ENCODE measurements at places on chromosomes 3 and 15.

GRCh38 chr3:109559389-109559788, 222.0 kb upstream of the DPPA4 start:
- DNase-seq = no peak

DNA sequence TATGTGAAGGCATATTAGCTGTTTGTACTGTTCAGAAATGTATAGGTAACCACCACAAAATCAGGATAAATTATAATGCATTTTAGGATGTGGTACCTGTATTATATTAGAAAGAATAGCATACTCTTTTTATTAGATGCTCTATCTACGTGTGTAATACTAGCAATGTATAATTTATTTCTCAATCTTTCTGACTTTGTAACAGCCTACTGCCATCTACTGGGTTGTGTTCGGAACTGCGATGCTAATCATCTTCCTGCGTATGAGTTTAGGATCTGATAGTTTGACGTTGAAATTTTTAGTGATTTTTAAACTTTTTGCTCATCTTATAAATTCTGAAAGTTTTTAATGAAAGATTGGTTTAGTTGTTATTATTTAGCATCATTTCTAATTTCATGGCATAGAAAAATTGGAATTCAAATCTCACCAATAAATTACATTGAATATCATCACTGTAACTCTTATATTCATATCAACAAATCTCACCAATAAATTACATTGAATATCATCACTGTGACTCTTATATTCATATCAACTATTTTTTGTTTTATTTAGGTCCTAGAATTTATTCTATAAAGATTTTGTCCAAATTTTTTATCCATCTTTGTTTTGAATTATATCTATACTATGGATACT, 322.7 kb upstream of the ZNF717 start:
- no peak for DNase-seq

DNA sequence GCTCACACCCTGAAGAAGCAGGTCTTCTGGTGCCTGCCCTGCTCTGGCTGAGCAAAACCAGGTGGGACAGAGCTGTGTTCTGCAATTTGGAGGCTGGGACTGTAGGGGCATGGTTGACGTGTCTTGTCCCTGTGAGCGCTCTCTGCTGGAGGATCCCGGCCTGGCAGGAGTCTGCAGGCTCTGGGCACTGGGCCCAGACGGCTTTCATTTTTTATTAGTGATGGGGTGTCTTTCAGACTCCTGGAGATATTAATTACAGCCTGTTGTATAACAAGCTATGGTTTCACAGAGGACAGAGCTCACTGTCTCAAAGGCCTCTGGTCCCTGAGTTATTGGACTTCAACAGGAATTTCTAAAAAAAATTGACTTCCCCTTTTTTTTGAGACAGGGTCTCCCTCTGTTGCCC, 29.5 kb upstream of the ZNF710 start:
- no peak for DNase-seq

DNA sequence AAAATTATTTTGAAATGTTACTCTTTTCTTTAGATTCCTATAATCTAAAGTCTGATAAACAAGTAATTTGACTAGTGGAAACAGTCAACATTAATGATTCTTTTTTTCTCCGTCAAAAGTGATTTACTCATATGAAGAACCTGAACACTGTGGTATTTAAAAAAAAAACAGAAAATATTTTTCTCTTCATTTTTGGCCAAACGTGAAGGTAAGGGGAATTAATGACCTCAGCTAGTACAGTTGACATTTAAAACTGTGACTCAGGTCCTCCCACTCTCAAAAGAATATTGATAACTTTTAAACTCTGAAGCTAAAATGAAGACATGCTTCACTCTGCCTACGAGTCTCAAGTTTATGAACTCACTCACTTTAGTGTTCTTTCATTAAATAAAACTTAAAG, 34.5 kb downstream of the TIGIT start:
- DNase-seq = no peak

DNA sequence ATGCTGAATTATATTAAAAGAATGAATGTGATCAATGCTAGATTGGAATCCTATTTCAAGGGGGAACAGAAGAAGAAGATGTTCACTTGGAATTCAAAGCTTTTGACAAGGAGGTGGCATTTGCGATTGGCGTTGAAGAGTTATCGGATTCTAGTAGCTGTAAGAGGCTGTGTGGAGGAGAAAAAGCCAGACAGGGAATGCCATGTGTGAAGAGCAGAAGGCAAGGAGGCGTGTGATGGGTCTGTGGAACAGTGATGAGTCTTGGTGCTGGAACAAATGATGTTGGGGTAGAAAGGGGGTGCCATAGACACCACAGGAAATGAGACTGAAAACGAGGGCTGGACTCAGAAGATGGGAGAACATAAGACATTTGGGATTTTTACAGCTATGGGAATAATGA, 30.5 kb upstream of the ATP10A start:
- no peak for DNase-seq

DNA sequence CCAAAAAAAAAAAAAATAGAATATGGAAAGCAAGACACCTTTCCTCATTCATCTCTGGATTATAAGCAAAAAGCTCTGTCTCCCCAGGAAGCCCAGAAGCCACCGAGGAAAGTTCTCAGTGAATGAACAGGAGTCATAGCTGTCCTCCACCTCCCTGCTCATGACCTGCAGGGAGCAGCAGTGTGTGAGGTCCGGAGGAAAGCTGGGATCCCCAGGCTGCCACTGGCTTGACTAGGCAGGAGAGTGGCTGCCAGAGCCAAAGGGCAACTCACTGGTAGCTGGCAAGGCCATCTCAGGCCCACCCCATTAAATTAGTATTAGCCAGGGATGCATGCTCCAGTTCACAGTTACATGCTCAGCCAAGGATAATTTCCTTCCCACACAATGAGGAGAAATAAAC, 191.6 kb upstream of the STT3B start:
- no peak for DNase-seq

GRCh38 chr3:9066141-9066540, 102.9 kb upstream of the RAD18 start:
- DNase-seq = no peak

- no peak for DNase-seq
Observed at GRCh38 chr3:88691081-88691480, 416.3 kb upstream of the EPHA3 start.

DNA sequence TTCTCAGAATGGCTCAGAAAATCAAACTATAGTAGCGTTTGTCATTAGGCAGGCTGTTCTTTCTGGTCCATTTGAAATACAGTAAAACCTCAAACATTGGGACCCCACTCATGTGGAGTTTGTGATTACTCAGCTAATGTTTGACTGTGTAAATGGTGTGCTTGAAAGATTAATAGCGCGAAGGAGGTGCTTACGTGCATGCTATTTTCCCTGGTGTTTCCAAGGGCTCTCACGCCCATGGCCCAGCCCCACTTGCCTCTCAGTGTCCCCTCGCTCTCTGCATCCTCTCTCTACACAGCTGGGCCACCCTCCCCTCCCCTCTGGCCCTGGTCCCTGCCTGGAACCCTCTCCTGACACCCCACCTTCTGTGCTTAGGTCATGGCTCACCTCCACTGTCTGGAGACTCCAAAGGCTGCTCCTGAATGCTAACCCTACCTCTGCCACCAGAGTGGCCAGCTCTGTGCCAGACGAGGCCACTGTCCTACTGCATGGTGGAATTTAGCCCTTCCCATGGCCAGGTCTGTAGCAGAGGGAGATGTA, 194.2 kb downstream of the PLCL2 start:
- DNase-seq = no peak

DNA sequence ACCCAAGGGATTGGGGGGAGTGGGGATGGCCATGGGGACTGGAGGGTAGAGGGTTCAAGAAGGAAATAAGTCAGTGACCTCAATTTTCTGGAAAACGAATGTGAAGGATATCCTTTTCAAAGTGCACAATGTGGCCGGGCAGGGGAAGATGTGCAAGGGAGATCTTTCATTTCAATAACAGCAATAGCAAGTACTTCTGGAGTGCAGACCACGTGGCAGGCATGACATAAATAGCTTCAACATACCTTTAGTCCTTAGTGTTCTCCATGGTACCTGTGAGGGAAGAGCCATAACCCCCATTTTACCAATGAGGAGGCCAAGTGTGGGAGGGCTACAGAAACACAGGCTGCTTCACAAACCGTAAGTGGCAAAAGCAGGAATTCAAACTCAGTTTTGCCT, 138.7 kb downstream of the FOXP1 start:
- no peak for DNase-seq

DNA sequence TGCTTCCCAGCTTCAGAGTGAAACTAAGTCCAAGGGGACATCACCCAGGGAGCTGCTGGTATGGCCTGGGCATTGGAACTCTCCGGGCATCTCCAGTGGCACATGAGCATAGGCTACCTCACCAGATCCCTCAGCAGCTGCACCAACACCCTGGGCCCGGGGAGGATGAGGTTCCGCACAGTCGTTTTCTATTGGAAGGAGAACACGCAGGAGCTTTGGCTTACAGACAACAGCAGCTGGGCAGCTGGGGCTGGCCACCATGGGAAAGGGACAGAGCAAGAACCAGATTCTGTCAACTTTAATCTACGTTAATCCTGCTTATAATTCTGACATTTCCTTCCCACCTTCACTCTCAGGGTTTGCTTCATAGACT, 65.5 kb downstream of the MYO1E start:
- no peak for DNase-seq

GRCh38 chr3:11629716-11630115, 14.0 kb downstream of the VGLL4 start:
- no peak for DNase-seq

GRCh38 chr3:87997966-87998365, 60.8 kb downstream of the CGGBP1 start:
- DNase-seq = no peak

- DNase-seq = no peak
Observed at GRCh38 chr3:132605374-132605792, 8.3 kb downstream of the ACKR4 start.

DNA sequence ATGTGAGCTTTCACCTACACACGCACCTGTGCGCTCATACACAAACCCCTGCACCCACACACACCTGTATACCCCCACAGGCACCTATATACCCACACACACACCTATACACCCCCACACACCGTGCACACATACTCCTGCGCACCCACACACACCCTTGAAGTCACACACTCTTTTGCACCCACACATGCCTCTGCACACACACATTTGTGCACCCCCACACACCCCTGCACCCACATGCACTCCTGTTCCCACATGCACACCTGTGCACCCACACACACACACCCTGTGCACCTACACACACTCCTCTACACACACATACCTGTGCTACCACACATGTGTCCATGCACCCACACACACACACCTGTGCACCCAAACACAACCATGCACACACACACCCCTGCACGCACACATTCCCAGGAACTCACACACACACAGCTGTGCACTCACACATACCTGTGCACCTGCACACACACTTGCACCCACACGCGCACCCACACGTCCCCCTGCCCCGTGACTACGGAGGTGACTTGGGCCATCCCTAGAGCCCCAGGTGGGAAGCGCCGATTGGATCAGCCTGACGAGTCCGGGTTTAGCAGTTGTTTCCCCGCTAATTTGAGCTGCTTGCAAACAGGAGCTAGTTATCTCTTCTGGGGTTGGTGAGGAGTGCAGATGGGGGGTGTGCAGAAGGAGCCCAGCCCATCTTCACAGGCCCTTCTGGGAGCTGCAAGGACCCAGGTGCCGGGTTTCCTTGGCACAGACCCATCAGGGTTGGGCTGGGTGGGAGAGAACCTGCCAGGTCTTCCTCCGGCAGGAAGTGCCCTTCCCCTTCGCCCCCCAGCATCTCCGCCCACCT, 97.8 kb downstream of the CHSY1 start:
- no peak for DNase-seq
